ENCODE measurements at places on chromosomes 16 and 17.

DNA sequence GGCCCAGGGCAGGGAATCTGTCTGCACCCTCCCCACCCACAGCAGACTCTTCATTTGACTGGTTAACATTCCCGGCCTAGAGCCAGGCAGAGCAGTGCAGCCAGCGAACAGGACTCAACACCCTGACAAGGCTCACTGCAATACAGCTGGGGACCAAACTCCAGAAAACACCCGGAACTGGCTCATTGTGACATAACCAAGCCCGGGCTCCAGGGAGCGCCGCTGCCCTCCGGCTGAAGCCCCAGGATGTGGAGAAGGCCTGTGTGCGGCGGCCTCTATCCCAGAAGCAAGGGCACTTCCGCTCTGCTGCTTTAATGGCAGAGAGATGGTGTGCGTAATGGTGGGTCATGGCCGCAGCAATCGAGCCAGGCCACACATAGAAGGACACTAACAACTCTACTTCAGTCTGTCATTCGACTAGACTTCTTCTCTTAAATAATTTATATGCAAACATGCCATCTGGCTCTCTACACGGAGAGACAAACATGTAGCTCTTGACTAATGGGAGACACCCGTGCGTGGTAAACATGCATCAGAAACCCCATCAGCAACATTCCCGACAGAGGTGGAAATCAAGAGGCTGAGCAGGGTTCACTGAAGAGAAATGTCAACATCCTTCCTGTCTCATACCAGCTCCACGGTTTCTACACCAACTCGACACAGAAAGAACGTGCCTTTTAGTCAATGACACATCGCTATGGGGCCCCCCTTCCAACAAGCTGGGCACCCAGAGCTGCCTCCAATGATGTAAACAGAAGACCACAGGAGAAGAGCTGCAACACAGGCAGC, 18.0 kb downstream of the KLHDC4 start:
- no peak for DNase-seq

GRCh38 chr16:647173-647902, 1.8 kb upstream of the WDR90 start:
- DNase-seq = no peak

- DNase-seq = no peak
These were observed 24.8 kb downstream of the SLFN12 start for GRCh38 chr17:35407531-35407930.

DNA sequence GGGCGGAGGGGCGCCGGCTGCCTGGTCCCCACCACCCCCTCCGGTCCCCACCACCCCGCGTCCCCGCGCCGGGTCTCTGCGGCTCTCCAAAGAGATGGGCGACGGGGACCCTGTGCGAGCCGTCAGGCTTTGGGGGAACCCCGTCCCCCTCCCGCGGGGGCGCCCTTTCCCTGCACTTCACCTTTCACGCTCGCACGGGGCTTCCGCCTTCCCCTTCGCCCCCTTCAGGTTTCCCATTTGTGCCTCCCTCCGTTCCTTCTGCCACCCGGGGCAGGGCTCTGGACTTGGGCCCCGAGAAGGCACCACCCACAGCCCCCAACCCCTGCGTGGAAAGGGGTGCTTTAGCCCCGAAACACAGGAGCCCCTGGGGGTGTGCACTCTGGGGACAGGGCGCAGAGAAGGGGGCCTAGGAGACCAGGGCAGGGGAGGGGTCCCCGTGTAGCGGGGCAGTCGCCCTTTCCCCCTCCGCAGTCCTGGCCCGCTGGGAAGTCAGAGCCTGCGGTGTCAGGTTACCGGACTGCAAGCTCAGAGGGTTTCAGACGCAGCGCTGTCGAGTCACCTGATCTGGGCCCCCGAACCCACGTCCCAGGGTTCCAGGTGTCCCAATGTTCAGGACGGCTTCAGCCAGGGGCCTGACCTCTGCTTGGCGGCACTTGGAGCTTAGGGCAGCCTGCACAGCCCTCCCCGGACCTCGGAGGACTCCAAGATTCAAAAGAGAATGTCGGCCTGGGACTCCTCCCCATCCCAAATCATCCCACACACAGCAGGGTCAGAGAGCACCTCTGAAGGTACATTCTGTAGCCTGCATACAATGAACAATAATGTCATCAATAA, 6.7 kb upstream of the CCDC92B start:
- peak; percentile 14 for DNase-seq
